ENCODE measurements at places on chromosomes 2 and 18. TPM values are rescaled to one million over a fixed set of nuclear protein-coding genes. Genes with fewer than 3 reads are reported as not detected.

DNA sequence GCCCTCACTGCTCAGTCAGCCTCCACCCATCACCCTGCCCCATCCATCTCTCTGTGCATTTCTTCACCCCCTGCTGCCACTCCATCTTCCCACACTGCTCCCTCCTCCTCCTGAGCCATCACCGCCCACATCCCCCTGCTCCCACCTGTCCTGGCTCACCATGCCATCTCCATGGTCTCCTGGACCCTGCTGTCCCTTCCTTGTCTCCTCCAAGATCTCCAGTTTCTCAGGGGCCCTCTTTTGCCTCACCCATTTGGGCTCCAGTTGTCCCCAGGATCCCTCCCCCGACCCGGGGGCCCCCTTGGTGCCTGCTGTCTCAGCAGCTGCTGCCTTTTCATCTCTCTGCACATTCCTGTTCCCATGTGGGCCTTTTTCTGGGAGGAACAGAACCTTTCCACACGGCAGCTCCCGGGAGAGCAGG lies 10.6 kb downstream of the SPEG start:
- no peak for DNase-seq

DNA sequence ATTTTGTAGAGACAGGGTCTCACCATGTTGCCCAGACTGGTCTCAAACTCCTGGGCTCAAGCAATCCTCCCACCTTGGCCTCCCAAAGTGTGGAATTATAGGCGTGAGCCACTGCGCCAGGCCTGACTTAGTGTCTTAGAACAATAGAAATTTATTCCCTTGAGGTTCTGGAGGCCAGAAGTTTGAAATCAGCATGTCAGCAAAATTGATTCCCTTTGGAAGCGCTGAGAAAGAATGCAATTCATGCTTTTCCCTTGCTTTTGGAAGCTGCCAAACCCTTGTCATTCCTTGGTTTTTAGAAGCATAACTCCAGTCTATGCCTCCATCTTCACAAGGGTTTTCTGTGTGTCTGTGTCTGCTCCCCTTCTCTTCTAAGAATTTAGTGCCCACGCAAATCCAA lies 20.7 kb downstream of the ST8SIA3 start:
- DNase-seq = no peak

GRCh38 chr2:229268626-229269025 lies 2.5 kb downstream of the PID1 start:
- no peak for DNase-seq

POTEI gene
- not detected for total RNA-seq

ANKRD30B gene
- total RNA-seq = not detected
